Activated naive CD4-positive, alpha-beta T cell treated with anti-CD3 and anti-CD28 coated beads, Interleukin-2, amount 10 ng/mL, durations not matched to agents 7 days and 5 days (primary cell): ENCODE measurements at places on chromosomes 6 and 20.

- DNase-seq, result peak; percentile 13
Observed at GRCh38 chr6:170101281-170102035, 189.4 kb downstream of the DLL1 start.

GRCh38 chr20:18056174-18057100, 1.3 kb downstream of the OVOL2 start:
- DNase-seq, result peak; percentile 26

GRCh38 chr6:4717856-4718255, 58.3 kb upstream of the CDYL start:
- DNase-seq, result no peak

GRCh38 chr6:105646391-105646867, 243.5 kb upstream of the PREP start:
- peak; percentile 53 for DNase-seq

- DNase-seq, result no peak
Observed at GRCh38 chr6:90465686-90466085, 121.2 kb downstream of the MAP3K7 start.

GRCh38 chr6:143486752-143487151, 24.8 kb downstream of the FUCA2 start:
- no peak for DNase-seq

DNA sequence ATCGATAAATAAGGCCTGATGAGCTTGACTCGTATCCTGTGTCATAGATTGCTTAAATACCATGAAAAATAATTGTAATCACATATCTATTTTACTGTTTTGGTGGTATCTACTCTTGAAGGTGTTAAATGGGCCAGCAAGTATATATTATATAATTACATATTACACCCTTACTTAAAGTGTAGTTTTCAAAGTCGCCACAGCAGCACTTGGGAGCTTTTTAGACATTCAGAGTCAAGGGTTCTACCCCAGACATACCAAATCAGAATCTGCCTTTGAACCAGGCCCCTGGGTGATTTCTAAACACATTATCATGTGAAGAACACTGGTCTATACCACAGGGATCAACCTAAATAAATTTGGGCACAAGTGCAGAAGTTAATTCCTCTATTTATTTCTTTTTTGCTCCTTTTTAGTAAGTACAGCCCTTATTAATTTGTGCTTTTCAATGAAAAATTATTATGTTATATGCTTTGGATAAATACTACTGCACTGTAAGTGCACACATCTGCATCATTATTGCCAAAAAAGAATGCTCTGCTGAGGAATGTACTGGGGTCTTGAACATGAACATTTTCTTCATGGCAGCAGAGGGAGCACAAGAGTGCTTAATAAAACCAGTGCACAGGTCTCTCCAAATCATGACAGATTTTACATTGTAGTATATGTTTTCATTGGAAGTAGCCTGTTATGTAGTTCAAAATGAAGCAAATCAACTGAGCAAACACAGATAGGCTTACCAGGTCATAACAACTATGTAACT, 3.1 kb upstream of the ATXN1 start:
- no peak for DNase-seq

DNA sequence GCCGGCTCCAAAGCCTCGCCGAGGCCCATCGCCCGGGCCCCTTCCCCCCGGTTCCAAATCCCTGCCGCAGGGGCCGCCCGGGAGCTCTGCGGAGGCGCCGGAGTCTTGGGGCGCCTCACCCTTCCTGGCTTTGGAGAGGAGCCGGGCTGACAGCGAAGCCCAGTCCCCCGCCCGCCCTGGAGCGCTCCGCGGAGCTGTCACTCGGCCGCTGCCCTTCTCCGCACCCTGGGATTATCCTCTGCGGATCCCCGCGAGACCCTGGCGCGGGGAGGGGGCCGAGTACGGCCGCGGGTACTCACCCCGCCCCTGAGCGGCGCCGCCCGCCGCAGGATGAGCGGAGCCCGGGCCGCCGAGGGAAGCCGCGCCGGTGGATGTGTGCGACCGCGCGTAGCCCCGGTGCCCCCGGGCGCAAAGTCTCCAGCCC, 343 bp downstream of the SNAP91 start:
- no peak for DNase-seq

DNA sequence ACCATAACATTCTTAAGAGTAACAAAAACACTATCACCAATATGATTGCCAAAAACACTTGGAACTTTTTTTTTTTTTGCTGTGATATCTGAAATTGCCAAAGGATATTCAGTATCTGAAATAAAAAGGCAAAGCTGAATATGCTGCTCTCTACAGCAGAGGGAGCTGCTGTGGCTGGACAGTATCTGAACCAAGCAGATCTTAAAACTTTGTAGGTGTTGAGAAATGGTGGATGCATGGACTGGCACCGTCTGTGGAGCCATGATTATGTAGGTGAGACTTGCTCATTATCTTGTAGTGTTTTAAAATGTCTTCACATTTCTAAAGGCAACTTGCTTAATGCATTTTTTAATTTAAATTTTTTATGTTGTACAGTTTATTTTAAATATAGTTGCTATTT, 9.2 kb downstream of the PDCD2 start:
- DNase-seq, result no peak

GRCh38 chr6:139588076-139588639, 213.7 kb upstream of the CITED2 start:
- no peak for DNase-seq

DNA sequence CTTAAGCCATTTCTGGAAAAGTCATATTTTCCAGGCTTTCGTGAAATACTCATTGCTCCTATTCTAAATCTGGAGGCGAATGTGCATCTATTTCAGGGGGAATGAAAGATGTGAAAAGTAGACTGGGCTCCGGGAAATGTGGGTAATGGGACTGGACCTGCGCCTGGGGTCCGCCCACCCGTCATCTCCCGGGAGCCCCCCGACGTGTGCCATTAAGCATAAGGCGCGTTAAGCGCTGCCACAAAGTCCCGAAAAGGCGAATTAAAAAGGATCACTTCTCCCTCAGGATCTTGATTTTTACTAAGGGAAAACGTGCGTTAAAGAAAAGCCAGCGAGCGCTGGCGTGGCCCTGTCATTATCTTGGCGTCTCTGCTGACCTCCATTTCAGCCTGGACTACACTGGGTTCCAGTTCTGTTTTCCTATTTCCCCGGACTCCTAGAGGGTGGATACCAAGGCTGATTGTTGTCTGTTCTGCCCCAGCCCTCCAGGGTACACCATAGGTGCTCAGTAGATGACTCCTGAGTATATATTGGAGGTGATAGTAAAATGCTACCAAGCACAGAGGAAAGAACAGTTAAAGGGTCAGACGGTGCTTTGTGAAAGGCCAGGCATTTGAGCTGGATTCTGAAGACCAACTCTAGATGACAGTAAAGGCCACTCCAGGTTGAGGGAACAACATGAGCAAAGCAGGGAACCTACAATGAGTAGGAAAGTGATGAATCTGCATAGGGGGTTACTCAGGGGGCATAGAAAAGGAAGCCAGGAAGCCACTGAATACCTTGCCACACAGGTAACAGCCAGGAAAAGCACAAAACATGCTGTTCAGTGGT, 89.2 kb upstream of the ARID1B start:
- DNase-seq, result no peak

GRCh38 chr6:106745824-106746582, 116.6 kb downstream of the QRSL1 start:
- no peak for DNase-seq

DNA sequence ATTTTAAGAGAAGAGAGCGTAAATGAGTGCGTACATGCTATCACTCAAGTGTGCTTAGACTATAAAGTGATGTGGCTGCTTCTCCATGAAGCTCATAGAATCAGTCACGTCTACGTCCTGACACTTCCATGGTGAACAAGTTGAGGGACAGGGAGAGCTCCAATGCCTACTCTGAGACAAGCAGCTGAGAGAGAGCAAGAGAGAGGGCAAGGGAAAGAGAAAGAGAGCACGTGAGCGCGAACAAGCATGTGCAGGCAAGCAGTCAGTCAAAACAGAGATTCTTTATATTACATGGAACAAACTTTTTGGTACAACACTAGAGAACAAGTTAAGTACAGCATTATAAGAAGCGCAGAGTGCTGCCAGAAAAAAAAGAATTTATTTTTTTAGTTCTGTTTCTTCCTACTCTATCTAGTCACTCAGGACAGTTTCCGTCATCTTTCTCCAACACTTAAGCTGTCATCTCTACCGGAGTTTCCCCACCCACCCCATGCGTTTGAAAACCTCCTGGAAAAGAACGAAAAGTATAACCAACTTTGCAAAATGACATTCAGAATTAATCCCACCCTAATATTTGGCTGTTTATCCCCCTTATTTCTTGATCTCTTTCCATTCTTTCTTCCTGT, 61.8 kb downstream of the EPB41L2 start:
- DNase-seq, result no peak

GRCh38 chr20:8718279-8718678, 350.6 kb upstream of the PLCB4 start:
- DNase-seq, result no peak

DNA sequence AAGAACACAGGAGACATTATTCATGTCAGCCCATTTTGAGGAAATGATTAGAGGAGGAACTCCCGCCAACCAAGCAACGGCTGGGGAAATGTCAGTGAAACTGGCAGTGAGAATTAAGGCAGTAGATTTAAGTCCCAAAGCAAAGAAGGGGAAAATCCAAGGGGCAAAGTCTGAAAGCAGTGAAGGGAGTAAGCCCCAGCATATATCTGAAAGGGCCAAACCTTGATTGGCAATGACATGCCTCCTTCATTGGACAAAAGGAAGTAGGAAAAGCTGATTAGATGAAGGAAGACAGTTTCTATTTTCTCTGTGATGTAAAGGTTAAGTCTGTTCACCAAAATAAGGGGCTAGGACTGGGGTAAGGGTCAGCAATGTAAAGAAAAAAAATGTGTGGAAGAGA, 190.3 kb downstream of the RNF144B start:
- DNase-seq, result no peak

- DNase-seq, result no peak
Observed at GRCh38 chr6:78911218-78911940, 44.0 kb downstream of the IRAK1BP1 start.

DNA sequence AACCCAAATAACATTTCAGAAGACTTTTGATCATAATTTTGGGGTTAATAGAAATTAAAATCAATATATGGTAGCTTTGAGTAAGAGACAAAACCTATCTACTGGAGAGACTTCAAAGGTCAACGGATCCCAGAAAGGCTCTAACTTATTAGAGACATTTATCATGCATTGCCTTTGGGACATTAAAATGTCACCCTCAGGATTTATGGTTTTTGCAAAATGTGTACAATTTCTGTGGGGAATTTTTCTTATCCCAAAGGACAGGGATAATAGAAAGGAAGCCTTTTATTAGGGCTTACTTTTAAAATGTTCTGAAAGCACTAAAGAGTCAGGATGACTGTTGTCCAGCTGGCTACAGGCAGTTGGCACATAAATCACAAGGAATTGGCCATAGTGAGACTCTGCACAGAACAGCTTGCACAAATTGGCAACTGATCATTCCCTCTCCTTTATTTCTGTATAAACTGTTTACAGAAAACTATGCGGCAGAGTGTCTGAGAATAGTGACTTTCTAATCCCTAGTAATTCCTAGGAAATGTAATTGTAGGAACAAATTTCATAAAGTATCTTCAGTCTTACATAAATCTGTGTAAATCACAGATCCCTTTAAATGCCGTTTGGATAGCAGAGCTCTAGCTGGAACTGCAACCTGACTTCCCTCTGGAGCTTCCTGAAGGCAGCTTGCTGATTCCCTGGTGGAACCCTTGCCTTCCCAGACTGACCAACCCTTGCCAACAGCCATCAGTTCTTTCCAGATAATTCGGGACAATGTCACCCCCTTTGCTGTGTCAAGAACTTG, 201.1 kb upstream of the PREP start:
- no peak for DNase-seq

DNA sequence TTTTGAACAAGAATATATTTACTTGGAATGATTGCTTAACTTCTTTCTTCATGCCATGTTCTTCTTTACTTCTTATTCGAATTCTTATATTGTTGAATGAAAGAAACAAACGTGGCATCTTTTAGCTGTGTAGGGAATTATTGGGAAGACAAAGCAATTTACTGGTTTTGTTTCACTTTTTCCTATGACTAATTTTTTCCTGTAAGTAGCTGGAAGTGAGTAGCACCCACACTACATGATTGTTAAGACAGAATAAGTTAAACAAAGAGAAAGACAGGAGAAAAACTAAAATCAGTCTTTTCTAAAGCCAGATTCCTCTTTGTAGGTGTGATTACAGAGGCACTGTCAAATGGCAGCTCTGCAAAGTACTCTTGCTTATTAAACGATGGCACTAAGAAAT, 593.4 kb downstream of the EYS start:
- DNase-seq, result no peak

DNA sequence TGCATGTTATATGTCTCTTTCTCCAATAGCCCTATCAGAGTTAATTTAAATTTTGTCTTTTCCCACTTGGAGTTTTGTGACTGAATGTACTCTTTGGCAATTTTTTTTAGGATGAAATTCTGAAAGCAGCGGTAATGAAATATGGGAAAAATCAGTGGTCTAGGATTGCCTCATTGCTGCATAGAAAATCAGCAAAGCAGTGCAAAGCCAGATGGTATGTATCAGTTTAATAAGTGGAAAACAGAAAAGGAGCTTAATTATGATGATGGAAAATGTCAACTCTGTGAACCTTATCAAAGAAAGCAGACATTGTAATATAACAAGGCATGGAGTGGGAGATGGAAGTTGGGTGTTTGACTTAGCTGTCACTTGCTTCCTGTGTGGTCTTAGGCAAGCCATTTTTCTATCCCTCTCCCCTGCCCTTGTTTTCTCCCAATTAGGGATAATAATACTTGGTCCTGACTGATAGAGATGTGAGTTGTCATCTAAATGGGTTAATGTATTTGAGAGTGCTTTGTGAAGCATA, 2.7 kb downstream of the CDC5L start:
- DNase-seq, result no peak

GRCh38 chr6:170225852-170226417, 64.9 kb downstream of the DLL1 start:
- peak; percentile 15 for DNase-seq

- DNase-seq, result no peak
Observed at GRCh38 chr6:39836606-39837005, 44.4 kb downstream of the DAAM2 start.

DNA sequence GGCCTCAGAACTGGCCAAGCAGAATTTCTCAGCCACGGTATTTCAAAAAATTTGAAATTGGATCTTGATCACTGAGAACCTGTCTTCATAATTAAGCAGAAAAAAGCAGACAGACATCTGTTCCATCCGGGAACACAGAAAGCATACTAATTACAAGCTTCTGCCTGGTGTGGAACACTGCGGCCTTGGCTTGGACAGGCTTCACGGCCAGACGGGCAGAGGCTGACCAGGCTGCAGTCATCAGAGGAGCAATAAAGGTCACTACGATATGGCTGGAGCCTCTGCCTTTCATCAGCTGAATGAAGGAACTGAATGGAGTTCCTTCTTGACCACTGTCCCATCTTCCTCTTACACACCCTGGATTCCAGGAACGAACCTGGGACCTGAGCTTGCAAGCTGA, 3.9 kb upstream of the NRSN1 start:
- DNase-seq, result no peak

GRCh38 chr20:46828471-46828870, 66.2 kb upstream of the EYA2 start:
- DNase-seq, result no peak

DNA sequence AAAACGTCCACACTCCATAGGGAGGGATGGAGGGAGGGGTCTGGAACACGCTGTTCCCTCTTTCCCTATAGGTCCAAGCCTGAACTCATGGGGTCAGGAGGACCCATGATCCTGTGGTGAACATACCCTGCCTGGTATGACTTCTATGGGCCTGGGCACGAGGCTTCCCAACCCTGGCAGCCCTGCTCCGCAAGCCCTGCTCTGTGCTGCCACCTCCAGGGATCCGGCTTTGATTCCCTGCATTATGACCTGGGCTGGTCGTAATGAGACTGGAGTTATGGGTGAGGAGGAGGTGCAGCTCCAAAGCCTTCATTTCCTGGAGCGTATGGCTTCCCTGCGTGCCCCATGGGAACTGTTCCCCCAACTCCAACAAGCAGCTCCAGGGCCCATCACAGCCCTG, 54.9 kb downstream of the CDH22 start:
- DNase-seq, result no peak
